Left colon (tissue), 2 donors: ENCODE measurements at places on chromosomes 1 and 21. TPM values are rescaled to one million over a fixed set of nuclear protein-coding genes. Genes with fewer than 3 reads are reported as not detected.

The CD244 gene
- 0.87 TPM for total RNA-seq

DNA sequence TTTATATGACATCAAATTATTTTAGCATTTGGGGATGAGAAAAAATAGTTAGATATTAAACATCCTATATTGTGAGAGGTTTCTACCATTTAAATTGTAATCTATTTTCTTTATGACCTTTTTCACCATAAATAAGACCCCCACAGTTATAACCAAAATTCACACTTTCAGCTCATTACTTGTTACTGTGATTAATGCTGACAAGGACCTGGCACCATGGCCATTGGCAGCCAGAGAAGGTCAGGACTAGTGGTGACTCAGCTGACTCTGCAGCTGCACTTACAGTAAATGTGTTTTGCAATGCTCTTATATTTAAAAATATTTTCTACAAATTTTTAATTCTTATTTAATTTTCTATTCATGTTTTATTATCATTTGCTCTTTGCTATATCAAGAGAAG is 133.3 kb upstream of the C1orf105 start:
- DNase-seq, result peak; percentile 37

GRCh38 chr1:240666568-240667198 is 54.7 kb upstream of the GREM2 start:
- no peak for DNase-seq

The UQCRHL gene
- total RNA-seq, result 2.2 TPM

DNA sequence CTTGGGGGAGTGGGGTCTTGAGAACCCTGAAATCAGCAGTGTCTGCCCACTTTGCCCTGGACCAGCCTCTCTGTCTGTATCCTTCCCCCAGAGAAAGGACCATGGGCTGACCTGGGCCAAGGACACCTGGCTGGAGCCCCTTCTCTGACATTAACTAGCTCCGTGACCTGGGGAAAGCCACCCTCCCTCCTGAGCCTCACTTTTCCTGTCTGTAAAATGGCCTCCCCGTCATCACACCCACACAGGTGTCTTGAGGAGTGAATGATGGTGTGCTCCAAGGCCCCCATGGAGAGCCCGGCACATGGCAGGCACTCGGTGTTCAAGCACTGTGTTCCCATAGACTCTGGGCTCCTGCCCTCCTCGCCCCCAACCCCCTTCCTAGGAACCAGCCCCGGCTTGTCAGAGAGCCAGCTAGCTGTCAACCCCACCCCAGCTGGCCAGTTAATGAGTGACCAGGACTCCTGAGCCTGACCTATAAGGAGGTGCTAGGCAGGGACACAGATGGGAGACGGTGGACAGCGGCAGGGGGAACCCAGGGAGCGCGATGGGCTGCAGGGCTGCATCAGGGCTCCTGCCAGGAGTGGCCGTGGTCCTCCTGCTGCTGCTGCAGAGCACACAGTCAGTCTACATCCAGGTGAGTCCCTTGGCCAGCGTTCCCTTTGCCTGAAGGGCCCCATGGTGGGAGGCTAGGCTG is at the start of gene GUCA2B:
Gene GUCA2B, plus strand, starts transcription at position 504 of the 694 bp plus-strand sequence. Its CDS starts 41 bp downstream, at position 545.
- no peak for DNase-seq

- no peak for DNase-seq
Measured at GRCh38 chr21:33762803-33763581, 120.7 kb downstream of the ITSN1 start.
